ENCODE measurements at places on chromosomes 12 and 14.

DNA sequence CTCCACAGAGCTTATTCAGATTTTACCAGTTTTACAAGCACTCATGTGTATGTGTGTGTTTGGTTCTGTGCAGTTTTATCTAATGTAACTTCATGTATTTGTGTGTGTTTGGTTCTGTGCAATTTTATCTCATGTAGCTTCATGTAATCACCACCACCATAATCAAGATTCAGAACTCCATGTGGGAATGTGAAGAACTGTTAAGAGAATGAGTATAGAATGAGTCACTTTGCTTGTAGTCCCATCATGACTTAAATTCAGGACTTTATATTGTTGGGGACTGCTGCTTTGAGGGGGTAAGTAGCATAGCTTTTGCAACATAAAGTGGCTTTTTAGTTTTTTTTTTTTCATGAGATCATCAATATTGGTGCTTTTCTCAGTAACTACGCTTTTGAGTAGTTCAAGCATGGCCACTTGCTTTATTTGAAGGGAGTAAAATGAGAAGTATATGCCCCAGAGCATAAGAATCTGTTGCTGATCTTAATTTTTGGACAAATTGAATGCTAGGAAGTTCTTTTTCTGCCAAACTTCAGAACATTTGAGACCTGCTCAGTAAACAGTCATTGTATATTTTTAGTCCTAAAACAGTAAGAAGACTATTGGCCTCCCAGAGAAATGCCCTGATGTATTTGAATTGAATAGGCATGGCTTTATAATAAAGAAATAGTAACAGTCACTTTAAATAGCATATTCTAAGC is 28.8 kb downstream of the PROX2 start:
- DNase-seq = no peak

DNA sequence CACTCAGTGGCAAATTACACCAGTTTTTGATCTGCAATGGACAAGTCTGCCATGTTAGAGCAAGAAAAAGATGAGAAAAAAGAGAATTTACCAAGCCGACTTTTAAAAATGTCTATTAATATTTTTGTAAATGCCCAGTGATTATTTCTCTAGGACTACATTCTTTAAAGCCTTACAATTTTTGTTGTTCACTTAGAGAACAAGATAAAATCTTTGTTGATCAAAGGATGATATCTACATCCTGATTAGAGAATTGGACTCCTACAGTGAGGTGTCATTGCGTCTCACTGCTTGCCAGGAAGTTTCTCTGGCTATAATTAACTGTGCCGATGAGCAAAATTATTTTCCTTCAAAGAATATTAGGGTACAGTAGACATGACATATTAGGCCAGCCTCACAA is 1.7 kb upstream of the CFAP54 start:
- DNase-seq = no peak

GRCh38 chr14:37584211-37585100 is 10.6 kb downstream of the FOXA1 start:
- no peak for DNase-seq

DNA sequence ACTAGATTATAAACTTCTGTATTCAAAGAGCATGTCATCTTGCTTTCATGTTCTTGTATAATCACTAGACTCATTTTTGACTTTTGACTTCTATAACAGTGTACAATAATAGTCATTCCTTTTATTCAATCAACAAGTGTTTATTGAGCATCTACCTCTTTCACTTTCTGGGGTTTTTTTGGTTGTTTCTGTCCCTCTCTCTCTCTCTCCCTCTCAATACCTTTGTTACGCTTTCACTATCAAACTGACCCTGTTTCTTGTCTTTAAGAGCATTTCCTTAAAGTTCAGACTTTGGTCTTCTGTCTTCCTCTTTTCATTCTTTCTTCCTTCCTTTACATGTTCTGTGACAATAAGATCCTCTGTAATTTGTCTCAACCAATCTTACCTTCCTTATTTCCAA is 49.5 kb downstream of the GPR137C start:
- DNase-seq = no peak

DNA sequence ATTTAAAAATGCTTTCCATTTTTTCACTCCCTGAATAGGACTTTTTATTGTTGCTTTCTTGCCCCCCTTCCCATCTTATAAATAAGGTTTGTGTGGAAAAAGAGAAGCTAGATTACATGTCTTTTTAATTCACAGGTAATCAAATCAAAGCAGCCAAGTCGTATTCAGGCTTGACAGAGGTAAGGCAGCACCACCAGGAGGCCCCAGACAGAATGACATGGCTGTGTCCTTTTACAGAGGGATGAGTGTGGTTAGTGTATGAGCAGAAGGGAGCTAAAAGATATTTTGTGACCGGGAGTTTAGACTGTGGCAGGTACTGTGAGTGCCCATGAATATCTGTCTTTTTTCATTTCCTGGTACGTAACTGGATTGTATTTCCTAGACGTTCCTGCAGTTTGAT is 596.1 kb downstream of the ETNK1 start:
- no peak for DNase-seq

DNA sequence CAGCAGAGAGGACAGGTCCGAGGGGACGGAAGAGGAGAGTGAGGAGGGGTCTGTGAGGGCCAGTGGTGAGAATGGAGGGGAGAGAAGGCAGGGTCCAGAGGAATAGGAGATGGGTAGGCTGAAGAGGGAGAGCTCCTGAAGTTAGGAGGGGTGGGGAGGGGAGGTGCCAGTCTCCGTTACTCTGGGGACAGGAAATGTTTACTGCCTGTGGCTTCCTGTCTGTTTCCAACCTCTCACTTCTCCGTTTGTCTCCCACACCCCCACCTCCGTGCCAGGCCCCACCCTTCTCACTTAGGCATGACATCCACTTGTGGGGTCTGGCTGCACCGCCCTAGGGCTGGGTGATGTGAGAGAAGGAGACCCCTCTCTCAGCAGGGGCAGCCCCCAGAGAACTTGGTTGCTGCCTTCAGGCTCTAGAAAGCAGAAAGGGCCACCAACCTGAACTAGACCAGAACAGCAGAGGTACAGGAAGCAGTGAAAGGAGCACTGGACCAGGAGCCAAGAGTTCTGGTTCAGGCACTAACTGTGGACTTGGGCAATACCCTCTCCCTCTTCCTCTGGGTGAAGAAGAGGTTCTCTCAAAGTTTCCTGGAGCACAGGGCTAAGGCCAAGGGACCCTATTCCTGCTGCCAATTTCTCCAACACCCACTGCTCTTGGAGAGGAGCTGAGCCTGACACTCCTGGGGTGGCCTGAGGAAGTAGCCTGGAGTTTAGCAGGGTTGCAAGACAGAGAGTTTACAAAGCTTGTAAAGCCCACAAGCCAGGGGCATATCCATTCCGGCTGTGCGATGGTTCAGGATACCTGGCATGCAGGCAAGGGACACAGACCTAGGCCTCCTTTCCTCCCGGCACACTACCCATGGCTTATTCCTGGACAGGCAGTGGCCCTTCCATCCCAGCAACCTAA is 5.5 kb downstream of the ITGA5 start:
- peak; percentile 58 for DNase-seq
